ENCODE measurements at places on chromosomes 4 and X.

GRCh38 chr4:7121174-7121573 is 53.3 kb upstream of the GRPEL1 start:
- no peak for DNase-seq

- DNase-seq, result no peak
Observed at GRCh38 chr4:151555151-151555945, 146.4 kb downstream of the FHIP1A start.

DNA sequence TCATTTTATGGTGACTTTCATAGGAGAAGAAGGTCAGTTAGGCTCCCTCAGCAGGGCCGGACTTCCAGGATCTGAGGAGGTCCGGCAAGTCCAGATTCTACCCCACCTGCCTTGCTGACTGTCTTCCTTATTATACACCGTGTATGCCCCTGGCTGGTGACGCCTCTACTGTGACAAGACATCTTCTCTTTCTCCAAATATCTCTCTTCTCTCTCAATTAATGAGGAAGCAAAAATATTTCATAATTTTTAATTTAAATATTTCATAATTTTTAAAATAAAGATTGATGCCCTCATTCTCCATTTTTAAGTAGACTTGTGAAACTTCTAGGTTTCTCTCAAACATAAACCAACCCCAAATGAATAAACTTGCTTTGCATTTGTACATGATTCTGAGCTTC is 202.5 kb downstream of the NSUN7 start:
- DNase-seq, result peak; percentile 42

DNA sequence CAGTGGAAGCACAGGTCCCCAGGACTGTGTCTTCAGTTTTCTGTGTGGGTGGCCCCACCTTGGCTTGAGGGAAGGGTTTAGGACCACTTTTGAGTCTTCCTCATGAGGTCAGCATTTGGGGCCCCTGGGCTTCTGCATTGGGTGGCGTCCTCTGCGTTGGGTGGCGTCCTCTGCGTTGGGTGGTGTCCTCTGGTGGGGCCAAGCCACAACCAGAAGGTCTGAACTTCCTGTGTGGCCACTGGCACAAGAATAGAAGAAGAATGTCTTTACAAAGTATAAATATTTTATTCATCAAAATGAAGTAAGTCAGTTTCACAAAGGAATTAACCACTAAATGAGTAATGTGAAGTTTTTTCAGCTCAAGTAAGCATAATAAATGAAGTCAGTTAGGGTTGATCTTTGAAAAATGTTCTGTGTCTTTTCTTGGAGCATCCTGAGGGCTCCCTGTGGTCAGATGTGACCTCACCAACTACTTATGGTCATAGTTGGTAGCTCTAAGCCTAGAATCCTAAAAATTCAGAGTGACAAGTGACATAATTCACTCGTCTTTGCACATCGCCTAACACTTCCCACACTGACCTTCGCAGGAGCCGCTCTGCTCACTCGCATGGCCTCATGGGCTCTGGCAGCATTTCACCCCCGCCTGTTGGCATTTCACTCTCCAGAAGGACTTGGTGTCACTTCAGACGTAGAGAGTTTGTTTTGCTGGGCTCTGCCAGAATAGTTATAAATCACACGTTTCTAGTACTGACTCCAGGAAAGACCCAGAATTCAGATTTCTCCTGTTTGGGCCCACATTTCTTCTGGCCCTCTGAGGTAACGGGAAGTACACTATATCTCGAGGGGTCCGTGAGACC is 39.0 kb upstream of the HGFAC start:
- no peak for DNase-seq

DNA sequence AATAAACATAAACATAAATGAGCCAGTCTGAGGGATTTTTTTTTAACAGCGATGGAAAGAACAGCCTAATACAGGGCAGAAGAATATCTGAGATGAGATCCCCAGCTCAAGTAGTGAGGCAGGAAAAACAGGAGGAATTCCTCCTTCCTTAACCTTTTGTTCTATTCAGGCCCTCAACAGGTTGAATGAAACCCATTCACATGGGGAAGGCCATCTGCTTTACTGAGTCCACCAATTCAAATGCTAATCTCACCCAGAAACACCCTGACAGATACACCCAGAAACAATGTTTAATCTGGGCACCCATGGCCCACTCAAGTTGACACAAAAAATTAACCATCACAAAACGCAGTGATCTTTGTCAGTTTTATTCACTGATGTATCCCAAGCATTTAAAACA is 45.5 kb downstream of the SMIM31 start:
- DNase-seq, result peak; percentile 34

GRCh38 chrX:122566401-122566800 is 617.7 kb upstream of the GRIA3 start:
- no peak for DNase-seq

GRCh38 chr4:5989236-5990225 is 28.7 kb downstream of the C4orf50 start:
- DNase-seq, result no peak

GRCh38 chr4:7042503-7043283 is 479 bp upstream of the TADA2B start:
- peak; percentile 99 for DNase-seq

DNA sequence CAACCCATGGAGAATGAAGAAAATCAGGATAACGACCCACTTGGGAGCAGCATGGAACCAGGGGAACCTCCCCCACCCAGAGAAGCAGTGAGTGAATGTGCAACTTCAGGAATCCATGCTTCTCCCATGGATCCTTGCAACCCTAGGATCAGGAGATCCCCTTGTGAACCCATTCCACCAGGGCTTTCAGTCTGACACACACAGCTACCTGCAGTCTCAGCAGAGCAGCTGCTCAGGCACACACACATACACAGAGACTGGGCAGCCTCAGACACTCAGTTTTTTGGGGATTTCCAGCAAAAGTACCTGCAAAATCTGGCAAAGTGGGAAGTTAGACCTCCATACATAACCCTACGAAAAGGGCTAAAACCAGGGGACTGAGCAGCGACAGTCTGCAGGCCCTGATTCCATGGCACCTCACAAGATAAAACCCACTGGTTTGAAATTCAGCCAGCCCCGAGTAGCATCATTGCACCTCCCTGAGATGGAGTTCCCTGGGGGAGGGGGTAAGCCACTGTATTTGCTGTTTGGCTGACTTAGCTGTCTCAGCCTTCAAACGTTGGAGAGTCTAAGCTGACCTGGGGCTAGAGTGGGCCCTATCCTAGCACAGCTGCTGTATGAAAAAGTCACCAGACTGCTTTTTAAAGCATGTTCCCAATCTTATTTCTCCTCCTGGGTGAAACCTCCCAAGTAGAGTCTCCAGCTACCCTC is 737.5 kb upstream of the NDST4 start:
- no peak for DNase-seq

DNA sequence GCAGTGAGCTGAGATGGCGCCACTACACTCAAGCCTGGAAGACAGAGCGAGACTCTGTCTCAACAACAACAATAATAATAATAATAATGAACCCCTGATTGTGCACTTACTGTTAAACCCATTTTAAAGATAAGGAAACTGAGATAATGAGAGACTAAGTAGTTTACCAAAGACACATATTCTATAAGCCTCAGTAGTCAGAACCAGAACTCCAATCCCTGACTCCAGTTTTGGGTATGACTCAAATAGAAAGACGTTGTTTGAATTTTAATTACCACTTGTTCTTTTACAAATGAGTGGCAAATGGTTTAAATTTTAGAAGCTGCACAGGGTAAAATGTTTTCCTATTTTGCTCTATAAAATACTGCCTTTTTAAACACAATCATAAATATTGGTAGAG is 37.4 kb downstream of the ACSL4 start:
- DNase-seq, result no peak

DNA sequence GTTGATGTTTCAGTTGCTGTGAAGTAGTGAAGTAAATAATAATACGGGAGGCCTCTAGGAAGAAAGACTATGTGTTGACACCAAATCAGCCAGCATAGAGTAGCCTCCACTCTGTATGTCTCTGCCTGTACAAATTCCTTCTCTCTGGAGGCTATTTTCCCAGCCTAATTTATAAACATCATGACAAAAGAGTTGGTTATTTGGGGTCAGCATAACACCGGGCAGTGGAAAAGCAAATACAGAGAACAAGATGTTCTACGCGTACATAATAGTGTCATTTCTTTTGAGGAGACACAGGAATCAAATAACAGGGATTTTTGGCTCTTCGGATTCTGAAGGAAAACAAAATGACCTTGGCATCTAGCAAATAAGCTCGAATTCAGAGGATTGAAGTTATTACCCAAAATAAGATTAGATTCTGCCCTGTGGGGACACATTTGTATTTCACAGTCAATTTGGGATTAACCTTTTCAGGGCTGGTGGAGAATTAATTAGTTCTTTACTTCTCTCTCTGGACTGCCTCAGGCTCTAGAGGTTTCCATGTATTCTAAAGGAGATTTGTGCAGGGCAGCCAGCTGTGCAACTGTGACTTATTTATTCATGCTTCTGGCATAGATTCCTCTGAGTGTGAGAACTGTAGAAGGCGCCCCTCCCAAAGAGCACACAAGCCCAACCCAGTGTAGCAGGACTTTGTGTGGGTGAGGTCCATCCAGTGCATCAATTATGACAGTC is 14.1 kb upstream of the SYTL4 start:
- DNase-seq, result no peak

GRCh38 chr4:910366-911091 is 21.6 kb downstream of the GAK start:
- DNase-seq, result no peak

- no peak for DNase-seq
Observed at GRCh38 chrX:80237072-80237471, 183.2 kb upstream of the TENT5D start.

DNA sequence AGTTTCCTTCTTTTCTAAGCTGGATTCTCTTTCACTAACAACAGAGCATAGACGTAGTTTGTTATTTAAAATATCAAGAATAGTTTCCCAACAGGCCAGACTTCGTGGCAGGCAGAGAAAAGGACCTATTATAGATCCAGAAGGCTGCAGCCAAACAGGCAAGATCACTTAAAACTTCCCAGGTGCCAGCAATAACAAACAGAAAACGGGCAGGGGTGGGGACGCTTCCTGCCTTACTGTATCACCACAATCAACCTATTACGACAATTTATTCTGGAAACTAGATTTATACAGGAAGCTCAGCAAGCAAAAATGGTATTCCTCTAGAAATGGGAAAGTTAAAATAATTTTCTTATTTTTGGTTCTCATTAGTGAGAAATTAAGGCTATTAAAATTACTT is 22.1 kb downstream of the RWDD4 start:
- no peak for DNase-seq

DNA sequence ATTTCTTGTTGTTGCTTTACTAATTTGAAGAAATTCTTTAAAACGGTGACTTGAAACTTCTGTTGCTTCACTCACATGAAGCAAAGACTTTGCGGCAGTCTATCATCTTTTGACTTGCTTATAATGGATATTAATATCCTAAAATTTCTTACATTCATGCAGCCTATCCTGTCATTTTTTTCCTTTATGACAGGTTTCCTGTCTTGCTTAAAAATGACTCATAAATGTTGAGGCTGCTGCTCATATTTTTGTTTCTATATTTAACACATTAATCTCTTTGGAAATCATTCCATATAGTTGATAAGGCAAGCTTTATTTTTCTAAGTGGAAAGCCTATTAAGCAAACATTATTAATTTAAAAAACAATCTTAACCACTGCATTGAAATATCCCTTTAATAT is 176.6 kb upstream of the GALNTL6 start:
- no peak for DNase-seq

DNA sequence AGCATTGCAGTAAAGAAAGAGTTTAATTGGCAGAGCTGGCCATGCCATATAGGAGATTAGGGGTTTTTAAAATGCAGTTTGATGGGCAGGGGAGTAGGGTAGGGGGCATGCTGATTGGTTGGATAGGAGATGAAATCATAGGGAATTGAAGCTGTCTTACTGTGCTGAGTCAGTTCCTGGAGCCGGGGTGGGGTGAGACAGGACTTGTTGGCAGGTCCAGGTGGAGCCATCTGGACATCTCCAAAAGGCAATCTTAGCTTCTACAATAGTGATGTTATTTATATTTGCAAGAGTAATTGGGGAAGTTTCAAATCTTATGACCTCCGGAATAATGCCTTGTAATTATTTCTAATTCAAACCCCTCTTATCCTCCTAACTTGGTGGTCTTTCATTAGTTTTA is 32.4 kb upstream of the PGM2 start:
- no peak for DNase-seq

GRCh38 chr4:33437406-33437805 is 2717.2 kb downstream of the PCDH7 start:
- no peak for DNase-seq

GRCh38 chr4:88411491-88412096 is 32.9 kb downstream of the HERC6 start:
- DNase-seq, result no peak

DNA sequence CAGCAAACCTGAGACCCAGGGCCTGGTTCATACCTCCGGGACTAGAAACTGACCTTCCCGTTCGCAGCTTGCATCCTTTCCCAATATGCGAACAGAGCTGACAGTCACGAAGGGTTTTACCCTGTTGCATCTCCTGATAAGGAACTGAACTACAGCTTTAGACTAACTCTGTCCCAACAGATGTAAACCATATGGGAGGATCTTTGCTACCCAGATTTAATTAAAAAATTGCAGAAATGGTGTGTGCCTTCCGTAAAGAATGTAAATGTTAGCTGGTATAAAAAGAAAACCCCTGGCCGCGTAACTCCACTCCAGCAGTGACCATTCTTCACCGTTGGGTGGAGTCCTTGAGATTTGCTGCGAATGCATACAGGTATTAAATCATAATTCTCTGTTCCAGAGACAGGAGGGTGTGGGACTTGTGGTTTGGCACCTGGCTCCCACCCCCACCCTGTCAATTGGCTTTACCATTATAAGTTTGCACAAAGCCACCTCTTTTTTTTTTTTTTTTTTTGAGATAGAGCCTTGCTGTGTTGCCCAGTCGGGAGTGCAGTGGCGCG is 40.6 kb upstream of the SORCS2 start:
- DNase-seq, result no peak

DNA sequence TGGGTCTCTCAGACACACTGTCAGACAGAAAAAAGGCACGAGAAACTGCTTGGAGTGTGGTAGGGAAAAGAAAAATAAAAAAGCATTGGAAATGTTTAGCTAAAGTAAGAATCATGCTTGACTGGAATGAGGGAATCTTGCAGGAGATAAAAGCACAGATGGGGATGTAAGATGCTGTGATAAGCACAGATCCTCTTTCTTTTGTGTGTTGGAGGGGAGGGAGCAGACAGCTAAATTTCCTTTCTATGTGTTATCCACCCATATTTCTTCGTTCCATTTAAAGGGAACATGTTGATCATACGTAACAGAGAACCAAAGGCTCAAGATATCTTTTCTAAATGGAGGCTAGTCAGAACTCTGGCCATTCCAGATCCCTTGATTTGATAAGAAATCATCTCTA is 614.0 kb upstream of the LCORL start:
- no peak for DNase-seq

DNA sequence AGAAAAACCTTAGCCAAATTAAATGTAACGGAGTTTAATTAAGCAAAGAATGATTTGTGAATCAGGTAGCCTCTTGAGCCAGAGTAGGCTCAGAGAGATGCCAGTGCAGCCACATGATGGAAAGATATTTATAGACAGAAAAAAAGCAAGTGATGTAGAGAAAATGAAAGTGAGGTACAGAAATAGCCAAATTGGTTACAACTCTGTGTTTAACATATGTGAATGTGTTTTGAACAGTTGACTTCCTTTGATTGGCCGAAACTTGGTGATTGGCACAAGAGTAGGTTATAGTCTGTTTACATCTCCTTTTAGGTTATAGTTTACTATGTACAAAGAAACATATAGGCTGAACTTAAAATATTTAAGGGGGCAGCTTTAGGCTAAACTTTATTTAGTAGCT is 459.9 kb upstream of the BOD1L1 start:
- DNase-seq, result no peak

Data from esophagus muscularis mucosa (tissue), 4 donors.